ENCODE measurements at places on chromosomes 7 and 10.

- no peak for DNase-seq
These were observed 453.7 kb upstream of the POT1 start for GRCh38 chr7:125383324-125383723.

GRCh38 chr7:153027210-153027609 is 267.7 kb downstream of the ACTR3B start:
- DNase-seq = no peak

DNA sequence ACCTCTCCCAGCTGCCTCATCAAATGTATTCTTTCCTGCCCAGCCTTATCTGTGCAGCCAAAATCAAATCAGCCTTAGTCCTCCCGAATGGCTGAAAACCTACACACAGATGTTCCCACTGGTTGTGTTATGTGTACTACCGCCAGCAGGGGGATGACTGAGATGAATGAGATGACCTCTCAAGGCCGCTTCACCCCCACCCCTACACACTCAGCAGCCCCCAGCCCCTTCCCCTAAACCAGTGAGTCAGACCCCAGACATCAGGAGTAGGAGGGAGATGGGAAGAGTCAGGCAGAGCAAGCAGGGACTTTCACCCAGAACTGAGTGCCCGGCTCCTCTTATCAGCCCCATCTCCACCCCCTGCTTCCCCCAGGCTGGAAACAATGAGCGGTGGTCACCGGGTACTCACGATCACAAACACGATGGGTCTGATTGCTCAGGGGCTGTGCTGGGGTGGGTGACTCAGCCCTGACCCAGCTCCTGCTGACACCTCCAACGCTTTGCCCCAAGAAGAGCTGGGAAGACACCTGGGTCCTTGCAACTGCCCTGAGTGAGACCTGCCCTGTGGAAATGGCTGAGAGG is 6.5 kb upstream of the C10orf105 start:
- no peak for DNase-seq

GRCh38 chr7:142556740-142557139 is 192.5 kb upstream of the PRSS1 start:
- DNase-seq = peak; percentile 96

DNA sequence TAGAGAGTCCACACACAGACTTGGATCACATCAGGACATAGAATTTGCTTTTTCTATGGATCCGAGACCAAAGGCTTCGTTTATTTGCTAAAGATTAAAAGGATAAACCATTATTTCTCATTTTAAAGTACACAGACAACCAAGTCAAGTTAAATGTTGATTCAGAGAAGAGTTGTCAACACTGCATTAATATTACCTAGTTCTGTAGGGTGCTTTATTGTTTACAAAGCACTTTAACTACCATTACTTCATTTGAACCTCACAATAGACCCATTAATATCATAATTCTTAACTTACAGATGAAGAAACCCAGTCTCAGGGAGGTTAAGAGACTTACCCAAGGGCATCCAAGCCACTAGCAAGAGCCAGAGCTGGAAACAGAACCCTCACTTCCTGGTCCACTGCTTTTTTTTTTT is 43.2 kb upstream of the GSAP start:
- no peak for DNase-seq

GRCh38 chr7:37363536-37364491 is 84.8 kb downstream of the ELMO1 start:
- no peak for DNase-seq

DNA sequence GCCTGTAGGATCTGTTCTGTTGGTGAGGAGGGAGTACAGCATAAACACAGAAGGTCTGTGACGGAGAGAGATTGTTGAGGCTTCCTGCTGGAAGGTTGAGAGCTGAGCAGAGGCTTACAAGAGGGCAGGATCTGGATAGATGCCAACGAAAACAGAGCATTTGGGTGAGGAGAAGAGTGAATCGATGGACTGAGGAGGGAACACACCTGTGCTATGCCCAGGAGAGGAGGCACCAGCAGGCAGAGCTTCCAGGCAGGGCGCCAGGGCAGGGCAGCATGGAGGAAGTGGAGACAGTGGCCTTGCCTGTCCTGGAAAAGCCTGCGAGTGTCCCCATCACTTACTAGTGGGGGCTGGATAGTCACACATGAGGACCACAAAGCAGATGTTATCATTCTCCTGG is 282.9 kb downstream of the PAXIP1 start:
- no peak for DNase-seq

DNA sequence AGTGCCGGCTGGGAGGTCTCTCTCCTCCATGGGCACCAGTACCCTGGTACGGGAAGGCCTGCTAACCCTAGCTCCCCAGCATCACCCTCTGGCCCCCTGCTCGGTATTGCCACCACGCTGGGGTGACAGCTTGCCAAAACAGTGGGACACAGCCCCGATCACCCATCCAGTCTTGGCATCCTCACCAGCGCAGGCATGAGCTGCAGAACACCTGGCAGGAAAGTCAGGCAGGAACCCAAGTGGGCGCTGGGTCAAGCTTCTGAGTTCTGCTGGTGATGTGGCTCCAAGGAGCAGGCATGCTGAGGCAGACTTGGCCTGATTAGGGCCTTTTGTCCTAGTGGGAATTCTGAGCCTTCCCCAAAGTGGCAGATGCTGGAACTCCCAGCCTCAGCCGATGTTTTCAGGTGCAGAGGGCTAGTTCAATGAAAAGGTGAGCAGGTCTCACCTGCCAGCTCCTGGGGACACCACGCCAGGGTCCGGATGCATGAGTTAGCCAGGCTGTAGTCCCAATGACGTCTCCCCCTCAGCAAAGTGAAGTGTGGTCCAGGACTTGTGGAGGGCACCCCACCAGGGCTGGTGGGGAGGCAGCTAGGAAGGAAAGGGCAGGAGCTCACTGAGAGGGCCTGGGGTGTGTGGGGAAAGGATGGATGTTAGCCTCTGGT is 8.5 kb upstream of the ZNF22 start:
- DNase-seq = no peak

- no peak for DNase-seq
These were observed 81.8 kb downstream of the PTPN20 start for GRCh38 chr10:46992803-46993561.

DNA sequence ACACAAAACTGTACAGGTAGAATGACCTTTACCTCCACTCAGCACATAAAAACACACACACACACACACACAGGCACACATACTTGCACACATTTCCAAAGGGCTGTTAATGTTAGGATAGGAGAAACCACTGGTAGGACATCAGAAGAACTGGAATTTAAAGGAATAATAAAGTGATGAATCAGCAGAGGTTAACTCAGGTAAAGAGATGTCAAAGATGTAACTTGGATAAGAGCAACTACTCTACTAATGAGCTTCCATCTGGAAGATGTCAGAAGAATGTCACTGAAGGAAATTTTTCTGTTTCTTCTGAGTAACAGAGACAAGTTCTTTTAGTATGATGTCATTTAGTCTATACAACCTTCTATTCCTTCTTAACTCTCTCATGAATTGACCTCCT is 26.4 kb upstream of the GPR37 start:
- DNase-seq = no peak

- no peak for DNase-seq
These were observed 7.2 kb downstream of the VAX1 start for GRCh38 chr10:117130862-117131375.

DNA sequence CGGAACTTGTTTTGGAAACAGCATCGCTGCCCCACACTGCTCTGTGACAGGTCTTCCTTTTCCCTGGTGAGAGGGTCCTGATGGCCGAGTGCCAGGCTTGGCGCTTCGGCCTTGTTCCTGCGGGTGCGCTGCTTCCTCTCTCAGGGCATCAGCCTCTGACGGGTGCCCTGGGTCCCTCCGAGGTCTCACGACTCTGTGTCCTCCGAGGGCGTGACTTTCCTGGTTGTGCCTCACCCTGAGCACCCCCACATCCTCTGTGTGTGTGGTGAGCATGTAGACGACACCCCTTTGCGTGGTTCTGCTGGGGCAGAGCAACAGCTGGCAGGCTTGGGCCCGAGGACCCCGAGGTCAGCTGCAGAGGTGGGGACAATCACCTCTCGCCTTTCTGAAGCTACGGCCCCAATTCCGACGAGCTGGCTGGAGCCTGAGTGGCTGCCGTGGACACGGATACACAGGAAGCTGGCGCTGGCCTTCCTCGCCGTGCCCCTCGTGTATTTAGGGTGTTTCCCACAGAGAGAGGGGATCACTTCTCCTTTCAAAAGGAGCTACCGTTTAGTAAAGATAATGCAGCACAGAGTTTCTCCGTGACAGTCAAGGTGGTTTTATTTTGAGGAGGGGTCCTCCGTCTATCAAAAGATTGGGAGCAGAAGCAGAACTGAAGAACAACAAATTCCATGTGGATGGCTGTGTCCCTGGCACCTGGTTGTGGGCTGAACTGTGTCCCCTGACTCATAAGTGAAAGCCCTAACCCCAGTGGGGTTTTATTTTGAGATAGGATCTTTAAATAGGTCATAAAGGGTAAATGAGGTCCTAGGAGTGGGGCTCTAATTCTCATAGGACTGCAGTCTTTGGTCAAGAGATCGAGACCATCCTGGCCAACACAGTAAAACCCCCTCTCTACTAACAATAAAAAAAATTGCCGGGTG is 36.2 kb upstream of the PITRM1 start:
- DNase-seq = no peak

DNA sequence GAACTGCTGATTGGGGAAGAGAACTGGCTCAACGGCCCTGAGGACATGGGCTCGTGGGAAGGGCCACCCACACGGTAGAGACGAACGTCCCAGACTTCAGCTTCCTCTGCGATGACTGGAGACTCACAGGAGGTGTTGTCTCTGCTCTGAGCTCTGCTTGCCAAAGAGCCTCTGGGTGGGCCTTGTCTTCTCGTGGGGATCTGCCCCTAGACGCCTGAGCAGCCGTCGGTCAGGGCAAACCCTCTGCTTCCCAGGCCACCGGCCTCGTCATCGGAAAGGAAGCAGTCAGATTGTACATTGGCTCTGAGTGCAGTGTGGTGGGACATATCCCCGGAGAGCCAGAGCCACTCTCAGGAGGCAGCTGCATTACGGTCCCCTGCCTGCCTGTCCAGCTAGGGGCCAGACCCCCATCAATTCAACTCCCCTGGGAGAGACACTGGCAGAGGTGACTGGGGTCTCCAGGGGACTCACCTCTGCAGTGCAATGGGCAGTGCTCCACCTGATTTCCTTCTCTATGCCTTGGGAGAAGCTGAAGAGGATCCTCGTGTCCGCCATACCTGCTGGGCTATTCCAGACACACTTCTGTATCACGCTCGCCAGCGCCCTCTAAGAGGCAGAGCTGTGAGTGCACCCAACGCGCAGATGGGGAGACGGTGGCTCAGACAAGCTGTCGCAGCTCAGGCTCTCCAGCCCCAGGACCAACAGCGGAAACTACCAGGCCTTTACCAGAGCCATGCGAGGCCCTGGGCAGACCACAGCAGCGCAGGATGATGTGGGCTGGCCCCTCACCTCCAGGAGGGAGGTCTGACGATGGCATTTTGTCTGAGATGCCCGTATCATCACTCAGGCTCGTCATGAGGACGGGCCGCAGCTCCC is 227.4 kb downstream of the TCERG1L start:
- DNase-seq = no peak

DNA sequence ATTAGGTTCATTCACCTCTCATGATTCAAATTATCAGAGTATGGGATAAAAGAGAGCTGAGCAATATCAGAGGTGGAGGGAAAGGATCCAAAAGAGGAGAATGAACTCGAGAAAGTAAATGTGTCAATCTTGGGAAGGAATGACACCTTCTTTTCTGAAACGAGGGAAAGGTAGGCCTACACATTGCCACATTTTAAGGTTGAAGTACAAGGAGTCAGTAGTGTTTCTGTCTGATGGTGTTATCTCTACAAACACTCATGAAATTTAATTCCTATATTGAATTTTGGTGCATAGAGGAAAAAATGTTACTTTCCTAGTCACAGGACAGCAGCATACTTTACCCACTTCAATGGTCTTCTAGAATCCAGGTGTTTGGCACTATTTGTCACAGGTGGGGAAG is 90.2 kb downstream of the DNAJB9 start:
- DNase-seq = no peak

GRCh38 chr7:81616951-81617350 is 152.9 kb downstream of the HGF start:
- DNase-seq = no peak

- DNase-seq = no peak
These were observed 155.5 kb downstream of the COBL start for GRCh38 chr7:51160990-51161615.

DNA sequence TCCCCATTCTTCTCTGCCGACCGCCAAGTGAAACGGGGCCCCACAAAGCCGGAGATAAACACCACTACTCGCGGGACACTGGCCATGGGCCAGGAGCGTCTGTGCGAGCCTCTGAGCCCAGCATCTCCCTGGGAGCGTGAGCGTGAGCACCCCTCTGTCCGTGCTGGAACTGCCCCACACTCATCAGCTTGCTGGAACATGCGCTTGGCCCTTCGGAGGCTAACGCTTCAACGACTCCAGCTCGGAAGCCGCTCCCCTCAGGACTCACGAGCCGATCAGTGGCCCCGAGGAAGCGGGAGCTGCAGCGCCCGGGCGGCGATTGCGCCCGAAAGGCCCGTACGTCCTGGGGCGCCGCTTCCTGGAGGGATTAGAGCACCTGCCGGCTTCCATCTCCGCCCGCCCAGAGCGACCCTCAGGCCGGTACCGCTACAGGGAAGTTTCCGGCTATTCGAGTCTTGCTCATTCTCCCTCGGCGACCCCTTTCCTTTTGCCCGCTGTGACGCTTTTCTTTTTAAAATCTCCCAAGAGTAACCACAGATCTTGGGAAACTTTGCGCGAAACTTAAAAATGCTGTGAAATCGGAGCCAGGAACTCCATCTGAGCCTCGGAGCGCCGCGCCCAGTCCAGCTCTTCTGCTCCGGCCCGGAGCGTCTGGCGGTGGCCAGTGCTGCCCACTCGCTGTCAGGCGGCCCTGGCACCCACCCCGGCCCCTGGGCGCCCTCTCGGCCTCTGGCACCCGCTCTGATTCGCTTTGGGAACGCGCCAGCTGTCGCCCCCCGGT is 1.0 kb downstream of the TLL2 start:
- DNase-seq = no peak

DNA sequence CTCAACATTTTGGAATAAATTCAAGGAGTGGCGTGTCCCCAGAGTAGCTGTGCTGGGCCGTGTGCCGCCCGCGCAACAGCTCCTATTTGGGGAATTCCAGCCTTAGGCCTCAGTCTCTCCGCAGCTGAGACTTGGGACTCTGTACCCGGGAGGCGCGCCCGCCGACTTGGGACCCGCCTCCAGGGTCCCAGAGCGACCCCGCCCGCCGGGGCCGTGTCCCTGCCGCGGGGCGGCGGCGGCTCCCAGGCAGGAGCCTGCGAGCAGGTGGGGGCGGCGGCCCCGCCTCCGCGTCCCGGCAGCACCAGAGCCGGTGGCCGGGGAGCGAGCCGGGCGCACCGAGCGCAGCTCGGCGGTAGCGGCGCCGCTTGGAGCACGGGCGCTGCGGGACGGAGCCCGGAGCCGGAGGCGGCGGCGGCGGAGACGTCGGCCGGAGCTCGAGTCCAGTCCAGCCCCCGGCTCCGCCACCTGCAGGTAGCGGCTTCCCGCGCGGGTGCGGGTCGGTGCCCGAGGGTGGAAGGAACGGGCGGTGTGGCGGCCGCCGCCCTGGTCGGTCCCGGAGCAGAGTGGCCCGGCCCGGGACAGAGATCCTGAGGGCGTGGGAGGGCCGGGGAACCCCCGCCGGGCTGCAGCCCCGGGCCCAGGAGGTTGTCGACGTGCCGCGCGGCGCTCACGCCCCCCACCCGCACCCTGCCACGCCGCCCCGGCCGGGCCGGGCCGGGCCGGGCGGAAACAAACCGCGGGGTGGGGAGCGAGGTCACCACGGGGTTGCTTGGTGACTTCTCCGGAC is at the start of gene WIPF3:
Gene WIPF3 (plus strand): TSS at position 301 of the 787 bp plus-strand sequence. CDS start 28,217 bp downstream, outside the sequence.
- no peak for DNase-seq

Measured in GM04503 (cell line).